Calu3 (cell line): ENCODE measurements at places on chromosomes 6 and 20. TPM values are rescaled to one million over a fixed set of nuclear protein-coding genes. Genes with fewer than 3 reads are reported as not detected.

The BMP2 gene
- 4.5 and 5.6 TPM in 2 replicates for total RNA-seq

The PRSS35 gene
- total RNA-seq = not detected in 2 replicates

The KCNK16 gene
- total RNA-seq = not detected in 2 replicates

The SLC22A7 gene
- not detected in 2 replicates for total RNA-seq

The RBPJL gene
- total RNA-seq = not detected in 2 replicates

The PM20D2 gene
- total RNA-seq = 26.6 and 33.2 TPM in 2 replicates

The TBXT gene
- total RNA-seq = not detected in 2 replicates

The KHDC1 gene
- 4.9 and 5.0 TPM in 2 replicates for total RNA-seq

DNA sequence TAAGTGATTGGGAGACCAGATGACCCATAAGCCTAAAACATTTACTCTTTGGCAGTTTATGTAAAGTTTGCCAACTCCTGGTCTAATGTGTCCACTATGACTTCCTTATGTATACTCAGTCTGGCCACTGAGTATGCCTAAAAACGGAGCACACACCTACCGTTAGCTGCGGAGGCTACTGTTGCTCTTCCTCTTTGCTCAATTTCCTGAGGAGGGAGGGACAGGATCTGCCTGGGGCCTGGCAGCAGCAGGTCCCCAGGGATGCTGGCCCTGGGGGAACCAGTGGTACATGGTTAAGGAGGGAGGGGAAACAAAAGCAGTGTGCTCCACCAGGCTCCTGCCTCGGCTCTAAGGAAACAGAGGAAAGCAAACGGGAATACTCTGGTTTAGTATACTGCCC is 113.5 kb downstream of the CDYL start:
- no peak for DNase-seq

DNA sequence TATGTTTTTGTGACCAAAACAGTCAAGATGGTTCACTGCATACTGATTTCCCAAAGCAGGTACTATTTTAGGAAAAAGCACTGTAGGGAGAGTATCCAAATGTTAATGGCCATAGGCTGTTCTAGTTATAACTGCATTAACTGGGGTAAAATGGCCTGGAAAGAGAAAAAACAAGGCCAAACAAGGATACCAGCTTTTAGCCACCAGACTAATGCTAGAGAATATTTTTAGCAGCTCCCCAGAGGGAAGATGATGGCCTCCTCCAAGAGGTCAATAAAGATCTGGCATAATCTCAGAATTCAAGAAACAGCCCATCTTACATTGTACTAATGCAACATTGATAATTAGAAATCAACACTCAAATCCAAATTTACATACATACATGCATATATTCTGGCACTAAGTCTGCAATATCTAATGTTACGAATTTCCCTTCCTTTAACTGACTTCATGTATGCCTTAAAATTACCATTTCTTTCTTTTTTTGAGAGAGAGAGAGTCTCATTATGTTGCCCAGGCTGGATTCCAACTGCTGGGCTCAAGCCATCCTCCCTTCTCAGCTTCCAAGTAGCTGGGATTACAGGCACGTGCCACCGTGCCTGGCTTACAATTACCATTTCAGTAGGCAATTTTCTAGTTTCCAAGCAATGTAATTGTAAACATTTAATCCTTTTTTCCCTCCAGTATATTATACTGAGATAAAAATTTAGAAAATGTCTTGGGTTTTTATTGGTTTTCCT is 9.3 kb downstream of the COX7A2 start:
- no peak for DNase-seq

DNA sequence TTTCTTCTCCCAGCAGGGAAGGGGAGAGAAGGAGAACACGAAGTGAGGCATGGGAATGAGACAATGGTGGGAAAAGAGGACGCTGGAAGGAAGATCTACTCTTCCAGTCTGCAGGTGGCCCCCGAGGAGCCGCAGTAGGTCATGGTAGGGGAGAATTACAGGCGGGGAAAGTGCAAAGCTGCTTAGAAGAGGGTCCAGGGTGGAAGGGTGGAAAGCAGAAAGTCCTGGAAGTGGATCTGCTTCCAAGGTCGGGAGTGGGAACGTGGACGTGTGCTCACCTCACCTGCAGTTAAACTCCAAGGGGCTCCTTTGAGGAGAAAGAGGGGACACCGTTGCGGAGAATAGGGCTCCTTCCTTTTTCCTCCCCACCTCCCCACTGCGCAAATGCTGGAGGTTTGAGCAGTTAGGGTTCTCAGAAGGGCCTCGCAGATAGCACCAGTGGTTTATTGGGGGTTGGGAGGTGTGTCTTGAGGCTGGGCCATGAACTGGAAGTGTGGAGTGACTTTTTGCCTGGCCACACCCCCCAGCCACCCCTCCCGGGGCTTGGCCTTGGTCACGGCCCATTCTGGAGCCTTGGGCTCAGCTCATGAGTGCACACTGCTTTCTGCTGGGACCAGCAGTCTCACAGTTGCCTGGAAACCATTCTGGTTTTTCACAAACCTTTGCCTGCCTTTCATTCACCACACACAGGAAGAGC is 100.4 kb upstream of the MLN start:
- DNase-seq = no peak

DNA sequence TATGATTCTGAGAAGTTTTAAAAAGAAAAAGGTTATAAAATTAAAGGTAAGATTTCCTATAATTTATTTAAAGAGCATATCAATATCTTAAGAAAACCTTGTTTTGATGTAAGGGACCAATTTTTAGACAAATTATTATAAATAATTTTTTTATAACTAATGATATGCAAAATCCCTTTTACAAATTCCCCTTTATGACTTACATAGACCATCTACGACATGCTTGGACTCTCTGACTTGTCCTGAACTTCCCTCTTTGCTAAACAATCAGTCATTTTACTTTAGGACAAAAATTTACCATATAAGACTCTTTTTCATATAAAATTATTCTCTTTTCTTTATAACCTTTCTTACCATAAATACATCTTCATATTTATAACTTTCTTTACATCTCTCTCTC is 15.3 kb upstream of the ANGPT4 start:
- no peak for DNase-seq

DNA sequence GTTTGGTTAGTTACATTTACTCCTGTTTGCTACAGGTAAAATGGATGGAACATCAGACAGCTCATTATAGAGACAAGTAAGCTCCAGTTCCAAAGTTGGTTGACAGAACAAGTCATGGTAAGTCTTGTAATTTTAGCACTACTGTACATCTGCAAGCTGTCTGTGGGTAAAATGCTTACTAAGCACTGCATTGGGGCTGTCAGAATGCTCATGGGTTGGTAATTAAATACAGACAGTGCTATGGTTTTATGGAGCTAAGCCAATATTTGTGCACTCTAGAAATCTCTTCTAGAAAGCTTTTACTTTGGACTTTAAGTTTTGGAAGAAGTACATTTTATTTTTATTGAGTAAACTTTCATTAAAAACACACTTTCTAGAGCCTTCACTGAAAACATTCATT is 419.2 kb upstream of the MMS22L start:
- no peak for DNase-seq

- no peak for DNase-seq
Observed at GRCh38 chr6:142721215-142721920, 223.6 kb downstream of the HIVEP2 start.

GRCh38 chr20:10671919-10672623 is 1.7 kb downstream of the JAG1 start:
- DNase-seq = no peak

GRCh38 chr20:41395667-41396664 is 29.3 kb upstream of the EMILIN3 start:
- no peak for DNase-seq

- DNase-seq = no peak
Observed at GRCh38 chr6:15096894-15097837, 148.7 kb upstream of the JARID2 start.

DNA sequence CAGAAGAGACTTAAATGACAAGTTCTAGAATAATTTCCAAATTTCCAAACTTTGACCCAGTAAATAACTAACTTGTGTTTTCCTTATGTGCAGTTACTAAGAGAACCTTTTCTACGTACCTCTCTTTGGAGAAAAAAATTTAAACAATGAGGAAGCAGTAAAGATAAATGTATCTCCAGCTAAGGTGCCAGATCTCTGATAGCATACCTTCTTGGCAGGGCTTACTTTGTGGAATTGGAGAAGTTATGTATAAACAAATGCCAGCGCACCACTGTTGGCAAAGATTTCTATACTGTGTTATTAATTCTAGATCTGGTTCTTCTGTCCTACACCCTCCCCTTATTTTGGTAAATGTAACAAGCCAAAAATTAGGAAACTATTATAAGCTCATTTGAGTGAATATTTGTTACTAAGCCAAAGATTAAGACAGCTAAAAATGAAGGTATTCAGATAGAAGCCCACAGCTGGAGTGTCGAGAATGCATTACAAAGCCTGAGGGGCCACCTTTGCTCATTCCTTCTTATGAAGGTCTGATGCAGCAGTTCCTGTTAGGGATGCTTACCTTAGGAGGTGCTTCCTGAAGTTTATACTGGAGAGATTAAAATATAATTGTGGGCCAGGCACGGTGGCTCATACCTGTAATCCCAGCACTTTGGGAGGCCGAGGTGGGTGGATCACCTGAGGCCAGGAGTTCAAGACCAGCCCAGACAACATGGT is 373.1 kb upstream of the SOX4 start:
- peak; percentile 61 for DNase-seq

- DNase-seq = peak; percentile 30
Observed at GRCh38 chr6:153511896-153512496, 380.9 kb upstream of the RGS17 start.

DNA sequence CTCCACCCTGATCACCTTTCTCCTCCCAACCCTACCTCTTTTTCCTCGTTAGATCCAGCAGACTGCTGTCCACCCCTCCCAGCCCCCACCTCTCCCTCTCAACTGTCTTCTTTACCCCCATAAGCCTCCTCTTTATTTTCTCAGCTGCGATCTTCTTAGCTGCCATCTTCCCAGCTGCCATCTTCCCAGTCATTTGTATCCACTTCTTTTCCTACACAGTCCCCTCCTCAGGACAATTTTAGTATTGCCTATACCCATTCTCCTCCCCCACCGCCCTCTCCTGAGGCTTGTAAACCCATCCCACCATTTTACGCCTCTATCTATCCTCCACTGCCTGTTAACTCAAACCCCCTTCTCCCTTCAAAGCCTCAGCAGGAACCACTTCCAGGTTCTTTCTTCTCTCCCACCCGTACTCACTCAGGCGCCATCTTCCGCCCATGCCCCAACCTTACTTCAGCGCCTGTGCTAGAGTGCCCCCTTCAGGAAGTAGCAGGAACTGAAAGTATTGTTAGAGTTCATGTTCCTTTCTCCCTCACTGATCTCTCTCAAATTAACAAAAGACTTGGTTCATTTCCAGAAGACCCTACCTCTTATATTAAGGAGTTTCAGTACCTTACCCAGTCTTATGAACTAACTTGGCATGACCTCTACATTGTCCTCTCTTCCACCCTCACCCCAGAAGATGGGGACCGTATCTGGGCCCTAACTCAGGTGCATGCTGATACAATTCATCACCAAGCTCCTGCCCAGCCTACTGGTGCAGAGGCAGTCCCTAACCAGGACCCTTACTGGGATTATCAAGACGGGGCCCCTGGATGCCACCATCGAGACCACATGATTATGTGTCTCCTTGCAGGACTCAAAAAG is 236.0 kb downstream of the ADGRG6 start:
- no peak for DNase-seq

DNA sequence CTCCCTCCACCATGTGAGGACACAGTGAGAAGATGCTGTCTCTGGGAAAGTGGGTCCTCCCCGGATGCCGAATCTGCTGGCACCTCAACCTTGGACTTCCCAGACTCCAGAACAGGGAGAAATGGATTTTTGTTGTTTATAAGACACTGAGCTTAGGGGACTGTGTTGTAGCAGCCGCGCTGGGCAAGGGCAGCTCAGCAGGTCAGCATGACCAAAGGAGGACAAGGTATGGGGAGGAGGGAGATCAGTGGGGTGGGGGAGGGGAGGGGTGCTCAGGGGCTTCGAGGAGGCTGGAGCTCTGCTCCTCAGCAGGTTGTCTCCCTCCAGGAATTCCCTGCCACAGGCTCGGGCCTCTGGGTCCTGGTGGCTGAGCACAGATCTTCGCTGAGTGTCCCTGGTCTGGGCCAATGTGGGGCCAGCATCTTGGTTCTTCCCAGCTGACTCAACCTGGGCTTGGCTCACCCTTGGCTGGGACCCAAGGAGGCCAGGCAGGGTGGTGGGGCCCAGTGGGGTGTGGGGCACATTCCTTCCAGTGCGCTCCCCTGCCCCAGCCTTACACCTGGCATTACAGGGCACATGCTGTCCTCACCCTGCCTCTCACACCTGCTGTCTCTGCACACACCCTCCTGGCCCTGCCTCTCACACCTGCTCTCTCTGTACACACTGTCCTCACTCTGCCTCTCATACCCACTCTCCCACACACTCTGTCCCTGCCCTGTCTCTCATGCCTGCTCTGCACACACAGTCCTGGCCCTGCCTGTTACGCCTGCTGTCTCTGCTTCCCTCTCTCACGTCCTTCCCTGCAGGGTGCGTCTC is 107.3 kb downstream of the SYCP2 start:
- peak; percentile 93 for DNase-seq

DNA sequence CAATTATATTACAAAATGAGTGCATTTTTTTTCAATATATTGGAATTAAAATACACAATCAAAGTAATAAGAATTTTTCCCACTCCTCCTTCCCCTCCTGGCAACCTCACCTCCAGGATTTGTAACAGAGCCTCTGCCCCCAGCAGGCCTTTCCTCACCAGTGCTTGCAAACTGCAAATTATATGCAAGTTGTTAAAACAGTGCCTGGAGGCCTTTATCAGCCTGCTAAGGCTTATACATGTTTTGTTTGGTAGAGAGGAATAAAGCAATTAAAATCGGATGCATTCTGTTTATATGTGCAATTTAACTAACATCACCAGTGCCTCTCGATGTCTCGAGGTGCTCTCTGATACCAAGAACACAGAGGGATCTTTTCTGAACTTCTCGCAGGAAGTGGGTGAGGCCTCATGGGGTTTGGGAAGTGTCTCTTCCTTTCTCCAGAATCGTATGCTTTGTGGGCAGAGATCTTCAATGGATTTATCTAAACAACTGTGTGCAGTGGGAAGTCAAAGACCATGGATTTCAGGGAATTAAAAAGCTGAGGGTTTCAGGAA is 186.8 kb downstream of the CDH26 start:
- DNase-seq = no peak

GRCh38 chr6:65557224-65557623 is 149.8 kb downstream of the EYS start:
- no peak for DNase-seq
